ENCODE measurements at places on chromosomes 3 and 15.
A peak's percentile ranks its signal among the peaks of the same experiment; 100 is the strongest.

- no peak for DNase-seq
Observed at GRCh38 chr3:129313665-129314385, 35.2 kb downstream of the HMCES start.

DNA sequence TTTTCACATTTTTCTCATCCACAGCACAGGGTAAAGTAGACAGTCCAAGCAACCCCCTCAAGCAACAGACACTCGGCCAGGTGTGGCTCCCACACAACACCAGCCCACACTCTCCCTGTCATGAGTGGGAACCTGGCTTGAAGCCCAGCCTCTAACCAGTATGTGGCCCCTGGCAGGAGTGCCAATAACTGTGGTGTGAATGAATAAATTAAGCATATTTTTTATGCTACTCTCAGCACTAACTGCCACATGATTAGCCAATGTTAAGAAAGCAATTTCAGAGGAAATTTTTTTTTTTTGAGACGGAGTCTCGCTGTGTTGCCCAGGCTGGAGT is 9.9 kb downstream of the IL17RD start:
- no peak for DNase-seq

DNA sequence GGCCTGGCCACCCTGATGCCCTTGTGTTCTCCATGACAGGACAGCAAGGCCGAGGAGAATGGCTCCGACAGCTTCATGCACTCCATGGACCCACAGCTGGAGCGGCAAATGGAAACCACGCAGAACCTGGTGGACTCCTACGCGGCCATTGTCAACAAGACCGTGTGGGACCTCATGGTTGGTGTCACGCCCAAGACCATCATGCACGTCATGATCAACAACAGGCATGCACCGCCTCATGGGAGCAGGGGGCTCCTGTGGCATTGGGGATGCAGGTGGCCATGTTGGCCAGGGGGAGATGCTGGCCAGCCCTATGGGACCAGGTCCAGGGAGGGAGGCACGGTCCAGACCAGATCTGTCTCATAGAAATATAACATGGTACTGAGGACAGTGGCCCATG is 62.9 kb downstream of the GOLGA8B start:
- no peak for DNase-seq

GRCh38 chr15:87228460-87228859 is 1028.1 kb downstream of the NTRK3 start:
- DNase-seq = no peak

GRCh38 chr15:58886921-58887320 is 46.6 kb downstream of the SLTM start:
- DNase-seq = no peak

DNA sequence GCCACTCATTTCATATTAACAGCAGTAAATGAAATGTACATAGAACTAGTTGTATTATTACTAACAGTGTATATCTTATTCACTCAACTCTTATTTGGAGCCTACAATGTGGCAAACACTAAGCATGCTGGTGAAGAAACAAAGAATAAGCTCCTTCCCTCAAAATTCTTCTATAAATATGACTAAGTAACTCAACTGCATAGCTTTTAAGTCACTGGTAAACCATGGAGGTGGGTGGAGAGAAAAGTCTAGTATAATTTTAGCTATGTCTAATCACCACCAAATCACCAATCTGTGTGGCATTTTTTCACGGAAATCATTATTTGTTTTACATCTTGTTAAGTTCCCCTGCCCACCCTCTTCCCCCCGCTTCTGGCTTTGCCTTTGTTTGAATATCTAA is 17.5 kb downstream of the COPS2 start:
- no peak for DNase-seq

DNA sequence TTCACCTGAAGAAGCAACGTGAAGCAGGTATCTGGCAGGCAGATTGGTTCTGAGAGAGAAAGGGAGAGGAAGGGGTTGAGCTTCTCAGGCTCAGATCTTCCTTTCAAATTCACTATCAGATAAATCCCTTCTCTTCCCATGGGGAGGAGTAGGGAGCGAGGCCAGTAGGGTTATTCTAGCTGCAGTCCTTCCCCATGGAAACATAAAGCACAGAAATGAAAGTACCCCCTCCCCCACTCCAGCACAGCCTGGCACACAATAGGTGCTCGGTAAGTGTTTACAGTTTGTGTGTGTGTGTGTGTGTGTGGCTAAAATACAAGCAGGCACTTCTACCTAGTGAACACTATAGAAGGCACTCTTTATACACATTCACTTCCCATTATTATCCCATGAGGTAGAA is 20.8 kb upstream of the VPS8 start:
- DNase-seq = no peak

GRCh38 chr3:161454615-161455014 is 42.0 kb upstream of the OTOL1 start:
- no peak for DNase-seq

DNA sequence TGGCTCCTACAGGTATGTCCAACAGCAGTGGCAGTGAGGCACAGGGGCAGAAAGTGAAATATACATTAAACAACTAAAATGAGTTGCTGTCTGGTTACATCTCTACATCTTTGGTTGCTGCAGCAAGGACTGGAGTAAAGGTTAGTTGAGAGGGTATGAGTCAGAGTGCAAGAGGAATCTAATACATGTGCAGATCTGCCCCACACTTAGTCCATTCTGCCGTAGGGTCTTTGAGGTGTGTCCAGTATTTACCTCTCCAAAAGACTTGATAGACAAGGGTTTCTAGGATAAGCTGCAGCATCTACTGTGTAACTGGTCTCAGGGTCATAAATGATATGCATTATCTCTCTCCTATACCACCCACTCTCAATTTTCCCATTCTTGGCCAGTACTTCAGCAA is 6.2 kb upstream of the NEDD4 start:
- no peak for DNase-seq

- DNase-seq = no peak
Observed at GRCh38 chr3:113607219-113607596, 74.9 kb downstream of the SIDT1 start.

DNA sequence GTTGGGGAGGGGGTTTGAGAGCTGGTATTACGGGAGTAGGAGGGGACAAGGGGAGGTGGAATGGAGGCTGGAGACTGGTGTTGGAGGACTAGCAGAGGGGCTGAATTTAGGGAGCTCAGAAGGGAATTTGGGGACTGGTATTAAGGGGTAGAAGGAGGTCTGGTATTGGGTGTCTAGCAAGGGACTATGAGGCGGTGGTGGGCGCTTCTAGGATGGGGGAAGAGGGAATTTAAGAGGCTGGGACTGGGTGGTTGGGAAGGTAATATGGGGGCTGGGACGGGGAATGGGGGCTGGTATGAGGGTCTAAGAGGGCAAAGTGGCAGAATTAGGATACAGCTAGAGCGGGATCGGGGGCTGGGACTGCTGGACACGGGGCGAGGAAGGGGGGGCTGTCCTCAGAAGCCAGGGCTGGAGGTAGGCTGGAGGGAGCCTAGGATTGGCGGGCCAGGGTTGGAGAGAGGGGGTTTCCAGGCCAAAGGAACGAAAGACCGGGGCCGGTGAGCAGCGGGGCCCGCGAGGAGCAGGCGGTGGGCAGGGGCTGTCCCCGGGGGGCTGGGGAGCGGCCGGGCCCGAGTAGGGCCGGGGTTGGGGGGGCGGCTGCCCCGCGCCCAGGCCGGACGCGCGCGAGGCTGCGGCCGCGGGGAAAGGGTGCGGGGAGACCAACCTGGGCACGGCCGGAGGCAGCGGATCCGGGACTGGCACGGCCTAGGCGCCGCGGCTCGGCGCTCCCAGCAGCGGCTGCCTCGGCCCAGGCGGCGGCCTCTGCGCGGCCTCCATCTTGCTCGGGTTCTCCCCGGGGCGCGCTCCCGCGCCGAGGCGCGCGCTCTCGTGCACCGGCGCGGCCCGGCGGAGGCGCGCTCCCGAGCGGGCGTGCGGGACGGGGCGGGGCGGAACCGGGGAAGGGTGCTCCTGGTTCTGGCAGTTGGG is at the start of gene LHFPL4:
Gene LHFPL4 (minus strand): TSS at position 802 of the 927 bp plus-strand sequence. CDS start 1,143 bp downstream, outside the sequence.
- no peak for DNase-seq

- no peak for DNase-seq
Observed at GRCh38 chr3:36488077-36488789, 107.9 kb downstream of the STAC start.

DNA sequence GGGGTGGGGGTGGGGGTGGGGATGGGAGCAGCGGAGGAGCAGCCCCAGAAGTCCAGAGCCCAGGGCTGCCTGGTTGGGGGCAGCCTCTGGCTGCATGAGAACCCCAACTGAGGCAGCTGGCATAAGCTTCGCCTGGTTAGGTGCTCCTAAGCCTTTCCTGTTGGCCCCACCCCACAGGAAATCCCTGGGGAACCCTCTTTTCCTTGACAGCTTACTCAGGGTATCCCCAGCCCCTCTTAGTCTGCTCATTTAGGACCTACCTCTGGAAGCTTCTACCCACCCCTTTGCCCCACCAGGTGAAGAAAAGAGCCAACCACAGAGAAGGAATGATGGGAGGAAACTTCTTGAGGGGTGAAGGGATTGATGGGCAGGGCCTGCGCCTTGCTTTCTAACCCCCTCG is 53.4 kb downstream of the IL20RB start:
- DNase-seq = no peak

DNA sequence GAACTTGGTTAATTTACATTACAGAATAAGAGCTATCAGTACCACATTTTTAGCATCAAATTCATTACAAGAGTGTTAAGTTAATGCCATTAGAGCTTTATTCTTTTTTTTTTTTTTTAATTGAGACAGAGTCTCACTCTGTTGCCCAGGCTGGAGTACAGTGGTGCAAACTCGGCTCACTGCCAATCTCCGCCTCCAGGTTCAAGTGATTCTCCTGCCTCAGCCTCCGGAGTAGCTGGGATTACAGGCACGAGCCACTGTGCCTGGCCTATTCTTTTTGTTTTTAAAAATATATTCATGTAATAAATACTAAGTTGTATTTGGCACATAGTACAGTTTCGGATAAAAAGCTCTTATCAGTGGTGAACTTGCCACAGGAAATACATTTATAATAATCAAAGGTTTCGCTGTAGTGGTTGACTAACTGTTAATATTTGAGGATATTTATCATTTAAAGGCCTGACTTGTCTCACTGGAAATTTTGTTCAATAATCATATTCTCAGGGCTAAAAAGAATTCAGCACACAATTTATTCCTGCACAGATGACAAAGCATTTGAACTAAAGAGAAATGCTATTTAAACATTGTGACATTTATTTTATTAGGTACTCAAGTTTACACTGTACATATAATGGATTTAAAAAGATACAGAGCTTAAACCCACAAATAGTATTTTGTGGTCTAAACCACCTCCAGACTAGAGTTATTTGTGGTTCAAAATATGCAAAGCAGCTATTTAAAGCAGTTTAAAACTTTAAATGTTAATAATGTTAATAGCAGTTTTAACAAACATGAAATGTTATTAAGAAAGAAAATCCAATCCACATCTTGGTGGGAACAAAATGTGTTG is 6.1 kb upstream of the LEKR1 start:
- no peak for DNase-seq

- DNase-seq = no peak
Observed at GRCh38 chr3:40765884-40766283, 241.1 kb downstream of the ZNF621 start.

GRCh38 chr3:113534365-113534764 is 2.0 kb downstream of the SIDT1 start:
- peak; percentile 19 for DNase-seq

DNA sequence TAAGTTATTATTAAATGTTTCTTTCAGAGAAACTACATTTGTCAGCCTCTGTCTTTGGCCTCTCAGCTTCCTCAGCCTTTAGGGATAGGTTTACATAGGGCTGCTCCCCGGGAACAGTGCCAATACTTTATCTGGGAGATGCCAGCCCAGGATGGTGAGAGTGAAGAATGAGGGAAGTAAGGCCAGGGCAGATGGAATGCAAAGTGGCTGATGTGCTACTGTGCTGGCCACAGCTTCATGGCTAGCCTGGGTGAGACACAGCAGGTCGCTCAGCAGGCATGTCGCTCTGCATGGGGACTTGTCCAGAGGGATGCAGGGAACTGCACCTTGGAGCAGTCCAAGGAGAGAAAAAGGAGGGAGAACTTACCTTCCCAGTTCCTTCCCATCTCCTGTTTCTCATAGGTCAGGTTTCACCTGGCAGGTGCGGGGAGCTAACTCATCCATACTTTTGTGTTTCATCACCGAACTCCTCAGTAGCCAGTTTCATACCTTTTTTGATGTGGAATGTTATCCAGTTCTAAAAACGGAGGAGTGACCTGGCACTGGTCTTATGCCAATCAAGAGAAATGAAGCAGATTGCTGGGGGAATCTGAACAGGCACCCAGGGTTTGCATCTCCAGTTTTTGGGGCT is 30.9 kb upstream of the C15orf39 start:
- DNase-seq = no peak

DNA sequence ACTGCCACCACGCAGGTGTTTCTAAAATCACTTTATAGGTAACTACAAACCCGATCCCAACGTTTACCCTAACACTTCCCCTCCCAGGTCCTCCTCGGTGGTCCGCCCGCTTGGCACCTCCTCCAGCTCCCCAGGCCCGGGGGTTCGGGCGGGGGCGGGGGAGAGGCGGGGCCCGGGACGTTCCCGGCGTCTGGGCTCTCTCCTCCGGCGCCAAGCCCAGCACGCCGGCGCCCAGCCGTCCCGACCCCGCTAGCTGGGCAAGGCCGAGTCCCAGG is 562 bp downstream of the CGGBP1 start:
- no peak for DNase-seq

GRCh38 chr15:84668221-84668982 is 10.4 kb upstream of the NMB start:
- DNase-seq = no peak

- no peak for DNase-seq
Observed at GRCh38 chr15:67967871-67968431, 86.2 kb upstream of the PIAS1 start.

DNA sequence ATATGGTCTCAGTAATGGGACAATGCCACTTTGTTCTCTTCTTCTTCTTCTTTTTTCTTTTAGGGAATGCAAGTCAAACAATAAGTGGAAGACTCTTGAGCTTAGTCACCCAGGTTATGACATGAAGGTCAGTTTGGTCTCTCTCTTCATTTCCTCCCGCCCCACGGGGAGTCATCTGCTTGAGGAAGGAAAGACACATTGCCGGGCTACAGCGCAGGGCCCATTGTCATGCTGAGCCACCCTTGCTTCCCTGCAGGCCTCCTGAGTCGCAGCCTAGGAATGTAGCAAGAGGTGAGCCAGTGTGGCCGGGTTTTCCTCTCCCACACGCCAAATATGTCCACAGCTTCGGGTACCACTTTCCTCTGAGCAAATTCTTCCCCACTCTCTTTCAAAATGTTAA is 47.6 kb downstream of the RAP2B start:
- no peak for DNase-seq

DNA sequence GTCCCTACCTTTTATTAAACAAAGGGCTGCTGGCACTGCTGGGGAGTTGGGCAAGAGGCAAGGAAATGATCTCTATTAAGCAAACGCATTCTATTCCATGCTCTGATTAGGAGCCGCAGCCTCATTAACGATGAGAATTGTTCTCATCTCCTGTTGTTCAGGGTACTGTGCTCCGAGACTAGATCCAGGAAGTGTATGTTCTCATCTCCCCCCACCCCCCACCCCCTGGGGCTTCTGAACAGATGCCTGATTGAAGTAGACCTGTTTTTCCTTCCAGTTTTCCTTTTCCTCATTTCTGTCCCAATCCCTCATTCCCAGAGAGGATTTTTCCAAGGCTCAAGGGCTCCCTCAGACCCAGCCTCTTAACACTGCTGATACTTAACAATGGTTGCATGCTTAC is 81.6 kb upstream of the FEZF2 start:
- DNase-seq = no peak
